SHP77 treated with DMSO at 0.1 percent for 48 hours (cell line): ENCODE measurements at places on chromosomes 4 and X.

- DNase-seq: no peak
Measured at GRCh38 chrX:38986586-38986985, 185.3 kb downstream of the MID1IP1 start.

DNA sequence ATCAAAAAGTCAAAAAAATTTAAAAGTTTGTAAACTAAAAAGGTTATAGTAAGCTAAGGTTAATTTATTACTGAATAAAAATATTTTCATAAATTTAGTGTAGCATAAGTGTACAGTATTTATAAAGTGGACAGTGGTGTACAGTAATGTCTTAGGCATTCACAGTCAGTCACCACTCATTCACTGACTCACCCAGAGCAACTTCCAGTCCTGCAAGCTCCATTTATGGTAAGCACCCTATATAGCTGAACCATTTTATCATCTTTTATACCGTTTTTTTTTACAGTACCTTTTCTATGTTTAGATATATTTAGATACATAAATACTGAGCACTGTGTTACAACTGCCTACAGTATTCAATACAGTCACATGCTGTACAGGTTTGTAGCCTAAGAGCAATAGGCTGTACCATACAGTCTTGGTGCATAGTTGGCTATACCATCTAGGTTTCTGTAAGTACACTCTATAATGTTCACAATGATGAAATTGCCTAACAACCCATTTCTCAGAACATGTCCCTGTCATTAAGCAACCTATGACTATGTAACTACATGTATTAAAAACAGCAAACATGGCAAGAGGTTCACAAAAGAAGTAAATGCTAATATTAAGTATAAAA, 18.6 kb downstream of the ACSL4 start:
- no peak for DNase-seq

DNA sequence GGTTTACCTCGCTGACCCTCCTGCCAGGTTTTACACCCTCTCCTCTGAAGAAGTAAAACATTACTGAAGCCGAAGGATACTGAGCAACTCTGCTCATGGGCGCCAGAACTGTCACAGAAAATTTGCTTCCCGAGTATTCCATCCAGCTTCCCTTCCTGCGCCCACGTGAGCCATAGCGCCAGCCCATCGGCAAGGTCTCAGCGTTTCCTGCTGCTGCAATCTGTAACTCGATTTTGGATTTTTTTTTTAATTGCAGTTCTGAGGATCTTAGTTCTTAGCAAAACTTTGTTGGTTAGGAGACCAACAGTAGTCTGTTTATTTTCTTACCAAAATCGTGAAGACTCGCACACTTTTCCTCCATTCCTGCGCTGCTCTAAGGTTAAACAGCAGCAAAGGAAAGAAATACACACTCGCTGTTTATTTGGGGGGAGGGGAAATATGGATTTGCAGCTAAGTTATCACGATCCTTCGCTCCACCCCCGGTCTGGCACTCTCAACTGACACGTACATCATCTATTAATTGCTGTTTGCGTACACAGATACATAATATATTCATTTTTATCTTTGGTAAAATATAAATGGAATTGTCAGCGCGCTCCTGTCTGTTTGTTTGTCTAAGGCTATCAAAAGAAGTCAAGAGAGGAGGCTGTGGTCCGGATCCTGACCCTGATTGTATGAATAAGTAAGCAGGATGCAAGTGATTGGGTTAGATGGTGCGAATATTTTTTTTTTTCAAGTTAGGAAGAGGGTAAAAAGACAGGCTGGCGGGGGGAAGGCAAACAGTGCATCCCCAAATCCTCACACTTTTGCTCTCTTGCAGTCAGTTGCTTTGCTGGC, at the start of gene TLL1:
TLL1 (plus strand) TSS at position 777 of the 837 bp plus-strand sequence. CDS start 668 bp downstream, outside the sequence.
- DNase-seq: no peak

DNA sequence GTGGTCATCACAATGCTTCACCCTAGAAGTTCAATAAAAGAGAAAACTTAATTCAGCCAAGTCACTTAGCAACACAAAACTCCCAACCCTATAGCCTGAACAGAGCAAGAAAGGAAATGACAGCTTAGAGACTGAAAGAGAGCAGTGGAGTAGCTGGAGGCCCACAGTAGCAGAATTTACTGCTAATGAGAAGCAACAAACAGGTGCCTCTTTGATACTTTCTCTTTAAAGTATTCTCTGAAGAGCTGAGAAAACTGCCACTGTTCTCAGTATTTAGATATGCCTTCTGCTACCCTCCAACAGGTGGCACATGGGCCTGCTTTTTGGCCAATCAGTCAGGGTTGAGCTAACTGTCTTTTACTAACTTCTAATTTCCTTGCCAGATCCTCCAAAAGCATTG, 240.0 kb downstream of the GPC3 start:
- no peak for DNase-seq

DNA sequence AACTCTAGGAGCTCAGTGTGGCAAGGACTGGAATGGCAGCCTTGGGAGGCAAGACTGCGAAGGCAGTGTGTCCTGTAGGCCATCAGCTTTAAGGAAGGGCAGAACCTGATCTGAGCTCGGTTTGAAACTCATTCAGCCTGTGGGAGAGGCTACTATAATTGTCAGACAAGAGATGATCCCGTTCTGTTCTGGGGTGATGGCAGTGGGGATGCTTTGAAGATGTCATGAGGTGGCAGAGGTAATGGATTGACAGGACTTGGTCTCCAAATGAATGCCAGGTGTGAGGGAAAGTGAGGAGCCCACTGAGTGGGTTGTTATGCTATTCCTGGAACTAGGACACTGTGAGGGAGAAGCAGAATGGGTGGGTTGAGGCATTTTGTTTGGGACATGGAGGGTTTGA, 144.9 kb downstream of the PJA1 start:
- DNase-seq: no peak

- no peak for DNase-seq
Measured at GRCh38 chr4:94834501-94834900, 76.7 kb downstream of the BMPR1B start.

GRCh38 chr4:113760094-113760794, 1.3 kb downstream of the CAMK2D start:
- DNase-seq: no peak

DNA sequence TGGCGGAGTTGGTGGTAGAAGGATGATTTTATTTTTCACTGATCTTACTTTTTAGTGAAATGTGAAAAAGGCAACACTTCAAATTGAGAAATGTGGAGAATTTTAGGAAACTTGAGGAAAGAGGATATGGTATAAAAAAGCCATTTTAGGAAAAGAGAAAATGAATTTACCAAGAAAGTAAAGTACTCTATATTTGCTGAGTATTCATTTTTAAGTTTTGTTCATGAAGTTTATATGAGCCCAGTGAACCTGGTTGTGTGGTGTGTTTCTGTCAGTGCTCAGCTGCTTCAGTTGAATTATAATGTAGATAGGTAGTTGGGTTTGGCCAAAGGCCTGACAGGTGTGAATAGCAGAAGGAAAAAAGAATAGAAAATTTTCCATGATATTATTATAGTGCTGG, 345.5 kb upstream of the FSTL5 start:
- no peak for DNase-seq

DNA sequence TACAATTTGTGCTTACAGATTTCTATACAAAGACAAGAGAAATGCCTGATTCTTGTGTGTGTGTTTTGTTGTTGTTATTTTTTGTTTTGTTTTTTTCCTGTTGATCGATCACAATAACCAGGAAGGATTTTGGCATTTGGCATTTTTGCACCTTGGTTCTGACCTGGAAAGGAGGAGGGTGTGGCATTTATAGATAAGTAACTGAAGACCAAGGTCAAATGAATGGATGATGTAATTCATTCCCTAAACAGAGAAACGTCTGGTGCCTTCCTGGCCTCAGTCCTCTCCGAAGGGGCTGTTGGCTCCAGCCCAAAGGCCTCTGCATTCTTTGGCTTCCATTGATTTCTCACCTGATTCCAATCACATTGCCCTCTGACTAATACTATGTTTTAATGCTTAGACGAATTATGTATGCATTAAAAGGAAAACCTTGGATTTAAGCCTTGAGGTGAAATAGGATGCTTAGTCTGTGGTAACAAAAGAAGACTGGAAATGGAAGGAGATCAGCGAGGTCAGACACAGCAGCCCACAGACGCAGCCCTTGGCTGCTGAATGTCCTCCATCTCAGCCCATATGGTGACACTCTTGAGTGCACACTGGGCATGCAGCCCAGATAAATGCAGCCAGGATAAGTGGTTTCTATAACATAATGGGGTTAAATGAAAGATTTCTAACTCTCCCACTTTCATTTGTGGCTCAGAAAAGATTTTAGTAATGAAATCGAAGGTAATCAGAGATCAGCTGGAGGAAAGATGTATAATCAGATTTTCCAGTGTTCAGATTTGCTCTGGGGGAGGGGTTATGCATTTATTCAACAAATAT, 60.5 kb upstream of the TRIM2 start:
- DNase-seq: peak; percentile 23

DNA sequence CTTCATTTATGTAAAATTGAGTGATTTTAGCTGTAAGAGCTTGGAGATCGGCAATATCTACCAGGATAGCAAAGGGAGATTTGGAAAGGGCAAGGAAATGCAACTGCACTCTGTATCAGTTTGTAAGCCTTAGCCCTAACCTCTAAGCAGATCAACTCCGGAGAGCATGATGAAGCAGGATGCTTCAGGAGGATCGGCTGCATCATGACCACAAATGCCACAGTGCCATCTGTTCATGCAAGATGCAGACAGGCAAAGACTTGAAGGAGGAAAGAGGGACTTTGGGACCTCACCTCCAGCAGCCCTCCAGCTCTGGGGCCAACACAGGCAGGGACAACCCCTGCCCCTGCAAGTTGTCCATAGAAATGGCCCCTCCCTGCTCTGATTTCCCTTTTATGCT, 377.6 kb upstream of the GATB start:
- no peak for DNase-seq

DNA sequence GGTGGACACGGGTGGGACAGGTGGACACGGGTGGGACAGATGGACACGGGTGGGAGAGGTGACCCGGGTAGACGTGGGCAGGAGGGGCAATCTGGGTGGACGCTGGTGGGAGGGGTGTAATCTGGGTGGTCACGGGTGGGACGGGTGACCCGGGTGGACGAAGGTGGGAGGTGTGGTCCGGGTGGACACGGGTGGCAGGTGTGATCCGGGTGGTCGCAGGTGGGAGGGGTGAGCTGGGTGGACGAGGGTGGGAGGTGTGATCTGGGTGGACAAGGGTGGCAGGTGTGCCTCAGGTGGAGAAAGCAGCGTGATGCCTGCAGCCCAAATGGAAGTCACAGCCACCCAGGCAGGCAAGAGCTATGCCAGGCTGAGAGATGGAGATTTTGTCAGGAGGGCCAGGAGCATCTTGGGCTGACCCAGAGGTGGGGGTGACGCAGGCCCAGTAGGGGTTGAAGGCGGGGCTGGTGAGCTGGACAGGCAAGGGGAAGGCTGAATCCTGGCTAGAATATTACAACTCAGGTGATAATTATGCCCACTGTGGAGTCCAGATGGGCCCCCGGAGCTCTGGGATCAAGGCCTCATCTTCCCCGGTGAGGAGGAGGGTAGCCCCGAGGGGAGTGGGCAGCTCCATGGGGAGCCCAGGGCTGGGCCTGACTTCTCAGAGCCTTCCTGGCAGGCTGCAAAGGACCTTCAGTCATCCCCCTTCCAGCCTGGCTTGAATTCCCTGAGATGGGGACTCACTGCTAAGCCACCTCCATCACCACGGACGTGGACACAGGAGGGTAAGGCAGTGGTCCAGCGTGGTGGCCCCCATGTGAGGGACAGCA, 100.0 kb downstream of the ADRA2C start:
- no peak for DNase-seq

DNA sequence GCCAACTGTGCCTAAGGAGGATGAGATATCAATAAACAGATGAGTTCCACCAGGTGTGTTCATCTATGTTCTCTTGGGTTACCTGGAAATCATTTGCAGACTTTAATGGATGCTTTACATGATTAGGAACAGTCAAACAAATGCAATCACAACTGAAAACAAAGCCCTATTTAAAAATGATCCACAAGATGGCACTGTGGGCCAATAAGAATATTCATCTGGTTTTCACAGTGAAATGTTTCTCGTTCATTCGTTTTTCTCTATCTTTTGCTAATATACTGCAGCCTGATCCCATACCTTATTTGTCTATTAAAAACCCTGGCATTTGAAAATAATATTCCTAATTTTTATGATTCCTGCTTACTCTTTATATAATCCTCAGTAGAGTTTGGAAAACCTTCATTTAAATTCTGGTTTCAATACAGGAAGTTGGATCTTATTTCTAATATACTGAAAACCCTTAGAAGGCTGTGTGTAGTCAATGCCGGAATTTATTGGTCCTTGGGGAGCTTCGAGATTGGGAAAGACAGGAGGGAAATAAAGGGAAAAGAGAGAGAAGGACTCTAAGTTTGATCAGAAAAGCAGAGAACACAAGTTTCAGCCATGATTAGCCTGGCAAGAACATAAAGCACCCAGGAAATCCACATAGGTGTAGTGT, 63.8 kb upstream of the TAPT1 start:
- DNase-seq: no peak

DNA sequence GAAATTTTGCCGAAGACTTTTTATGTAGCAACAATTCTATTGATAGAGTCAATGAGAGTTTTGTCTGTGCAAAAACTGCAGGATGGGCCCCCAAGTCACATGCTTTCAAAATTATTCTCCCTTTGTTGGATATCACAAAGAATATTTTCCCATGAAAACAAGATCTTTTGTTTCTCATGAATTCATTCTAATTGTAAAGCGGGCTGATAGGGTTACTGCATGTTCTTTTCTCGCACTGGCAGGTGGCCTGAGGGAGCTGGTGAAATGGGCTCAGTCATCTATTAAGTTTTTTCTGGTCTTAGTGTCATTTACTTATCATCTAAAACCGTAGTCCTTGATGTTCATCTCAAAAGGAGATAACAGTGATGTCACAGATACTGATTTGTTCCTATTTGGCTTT, 44.2 kb downstream of the MID1IP1 start:
- no peak for DNase-seq

GRCh38 chr4:176034499-176034898, 31.1 kb upstream of the WDR17 start:
- no peak for DNase-seq

- no peak for DNase-seq
Measured at GRCh38 chr4:184255361-184255760, 37.7 kb upstream of the ENPP6 start.

GRCh38 chrX:40061005-40061404, 36.8 kb downstream of the BCOR start:
- DNase-seq: no peak

- peak; percentile 69 for DNase-seq
Measured at GRCh38 chr4:123477711-123478209, 81.2 kb downstream of the SPRY1 start.

- no peak for DNase-seq
Measured at GRCh38 chrX:40262157-40263013, 164.6 kb upstream of the BCOR start.
